Gastroesophageal sphincter (tissue), 4 donors: ENCODE measurements at places on chromosomes 12 and 14.

GRCh38 chr12:4914720-4915119 is 5.0 kb downstream of the KCNA1 start:
- no peak for ATAC-seq

GRCh38 chr12:53006810-53007309 is 604 bp downstream of the EIF4B start:
- no peak for ATAC-seq

- no peak for ATAC-seq
These were observed 16.2 kb downstream of the FUT8 start for GRCh38 chr14:65428691-65429090.

DNA sequence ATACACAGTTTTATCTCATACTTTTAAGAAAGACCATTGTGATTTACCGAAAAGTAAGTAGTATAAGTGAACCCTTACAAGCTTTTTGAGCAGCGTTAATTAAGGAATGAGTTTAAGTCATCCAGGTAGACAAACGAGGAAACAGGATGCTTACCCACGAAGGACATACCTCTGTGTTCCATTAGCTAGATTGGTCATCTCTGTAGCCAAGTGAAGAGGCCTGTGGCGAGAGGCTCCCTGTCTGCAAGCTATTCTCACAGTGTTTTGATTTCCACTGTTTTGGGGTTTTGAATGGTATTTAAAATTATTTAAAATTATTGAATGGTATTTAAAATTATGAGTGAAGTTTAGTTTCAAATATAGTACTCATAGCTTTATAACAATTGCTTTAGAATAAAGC is 342.1 kb upstream of the RGS6 start:
- ATAC-seq, result no peak
